Amniotic stem cell (primary cell): ENCODE measurements at places on chromosomes 2 and 18.

DNA sequence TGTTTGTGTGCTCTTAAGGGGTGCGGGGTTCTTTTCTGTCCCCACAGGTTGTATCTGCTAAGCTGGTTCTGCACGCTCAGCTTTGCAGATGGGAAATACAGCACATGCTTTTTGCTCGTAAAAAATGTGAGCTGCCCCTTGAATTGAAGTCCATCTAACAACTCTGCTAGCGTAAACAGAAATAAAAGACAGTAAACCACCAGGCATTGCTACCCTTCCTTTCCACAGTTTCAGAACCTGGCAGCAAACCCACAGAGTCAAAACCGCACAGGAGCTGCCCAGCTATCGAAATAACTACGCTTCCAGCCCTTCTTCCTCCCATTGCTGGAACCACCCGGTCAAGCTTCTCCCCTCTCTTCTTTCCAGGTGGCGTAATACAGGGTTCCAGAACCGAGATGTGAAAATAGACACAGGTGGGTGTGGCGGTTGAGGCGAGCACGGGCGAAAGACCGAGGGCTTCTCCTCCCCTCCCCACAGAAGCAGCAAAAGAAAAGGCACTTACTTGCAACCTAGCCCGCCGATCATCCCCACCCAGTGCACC lies 479 bp downstream of the SCN9A start:
- no peak for DNase-seq

DNA sequence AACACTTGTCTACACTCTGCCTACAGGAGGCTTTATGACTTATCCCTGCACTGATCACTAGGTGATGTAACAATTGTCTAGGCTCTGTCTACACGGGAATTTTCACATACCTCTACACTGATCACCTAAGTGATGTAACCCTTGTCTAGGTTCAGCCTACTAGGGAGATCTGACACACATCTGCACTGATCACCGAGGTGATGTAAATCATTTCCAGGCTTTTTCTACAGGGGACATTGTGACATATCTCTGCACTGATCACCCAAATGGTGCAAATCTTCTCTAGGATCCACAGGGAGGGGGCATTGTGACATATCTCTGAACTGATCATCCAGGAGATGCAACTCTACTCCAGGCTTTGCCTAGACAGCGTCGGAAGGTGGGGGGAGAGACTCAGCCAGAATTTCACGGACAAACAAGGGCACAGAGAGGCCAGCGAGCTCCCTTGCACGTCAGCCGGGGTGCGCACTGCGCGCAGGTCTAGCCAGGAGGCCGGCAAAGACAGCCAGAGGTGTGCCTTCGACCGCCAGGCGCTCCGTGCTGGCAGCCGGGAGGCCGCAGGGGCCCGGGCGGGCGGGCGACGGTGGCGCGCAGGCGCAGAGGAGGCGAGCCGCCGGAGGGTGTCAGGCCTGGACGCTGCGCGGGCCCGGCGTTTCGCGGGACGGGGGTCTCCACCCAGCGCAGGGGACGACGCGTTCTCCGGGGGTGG lies 46.9 kb upstream of the USP14 start:
- no peak for DNase-seq

- no peak for DNase-seq
Observed at GRCh38 chr2:58893656-58894351, 652.7 kb upstream of the FANCL start.

GRCh38 chr2:28287256-28287915 lies 105.3 kb upstream of the FOSL2 start:
- DNase-seq: no peak
